ENCODE measurements at places on chromosomes 7 and 10. TPM values are rescaled to one million over a fixed set of nuclear protein-coding genes. Genes with fewer than 3 reads are reported as not detected.

DNA sequence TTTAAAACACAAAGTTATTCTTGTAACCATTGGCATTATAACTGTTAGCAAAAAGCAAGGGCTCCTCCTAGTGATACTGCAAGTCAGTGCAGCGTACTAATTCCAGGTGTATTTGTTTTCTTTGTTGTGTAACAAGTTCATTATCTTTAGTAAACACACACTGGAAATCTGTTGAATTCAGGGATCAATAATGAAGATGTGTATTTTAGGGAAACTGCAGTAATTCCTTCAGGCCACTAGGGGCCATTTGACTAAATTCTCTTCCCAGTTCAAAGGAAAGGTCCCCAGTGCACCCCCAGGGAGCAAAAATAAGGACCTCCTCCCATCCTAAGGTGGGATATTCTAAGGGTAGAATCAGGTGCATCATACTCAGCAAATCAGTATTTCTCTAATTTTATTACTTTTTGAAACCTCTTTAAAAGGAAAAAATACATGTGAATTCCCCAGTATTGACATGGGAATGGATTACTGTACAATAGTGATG lies 158.6 kb upstream of the LYZL1 start:
- H3K27ac ChIP-seq = no peak overlapping the region
- no peak overlapping the region for H3K4me3 ChIP-seq
- H3K36me3 ChIP-seq = no peaks in the 10 kb centered on the region

EEPD1 gene
- total RNA-seq = 0.61 TPM

MYL7 gene
- total RNA-seq = not detected

- peaks cover 3% of the 10 kb centered on the region for H3K27me3 ChIP-seq
- H3K4me3 ChIP-seq = no peak overlapping the region
- H3K27ac ChIP-seq = no peak overlapping the region
- no peaks in the 10 kb centered on the region for H3K4me1 ChIP-seq
- DNase-seq = no peak
Measured at GRCh38 chr10:116262678-116263077, 10.3 kb downstream of the GFRA1 start.

GRCh38 chr7:79515358-79515757 lies 61.9 kb upstream of the MAGI2 start:
- no peaks in the 10 kb centered on the region for H3K4me1 ChIP-seq
- H3K27me3 ChIP-seq = no peaks in the 10 kb centered on the region
- no peak overlapping the region for H3K4me3 ChIP-seq
- H3K36me3 ChIP-seq = no peaks in the 10 kb centered on the region

DNA sequence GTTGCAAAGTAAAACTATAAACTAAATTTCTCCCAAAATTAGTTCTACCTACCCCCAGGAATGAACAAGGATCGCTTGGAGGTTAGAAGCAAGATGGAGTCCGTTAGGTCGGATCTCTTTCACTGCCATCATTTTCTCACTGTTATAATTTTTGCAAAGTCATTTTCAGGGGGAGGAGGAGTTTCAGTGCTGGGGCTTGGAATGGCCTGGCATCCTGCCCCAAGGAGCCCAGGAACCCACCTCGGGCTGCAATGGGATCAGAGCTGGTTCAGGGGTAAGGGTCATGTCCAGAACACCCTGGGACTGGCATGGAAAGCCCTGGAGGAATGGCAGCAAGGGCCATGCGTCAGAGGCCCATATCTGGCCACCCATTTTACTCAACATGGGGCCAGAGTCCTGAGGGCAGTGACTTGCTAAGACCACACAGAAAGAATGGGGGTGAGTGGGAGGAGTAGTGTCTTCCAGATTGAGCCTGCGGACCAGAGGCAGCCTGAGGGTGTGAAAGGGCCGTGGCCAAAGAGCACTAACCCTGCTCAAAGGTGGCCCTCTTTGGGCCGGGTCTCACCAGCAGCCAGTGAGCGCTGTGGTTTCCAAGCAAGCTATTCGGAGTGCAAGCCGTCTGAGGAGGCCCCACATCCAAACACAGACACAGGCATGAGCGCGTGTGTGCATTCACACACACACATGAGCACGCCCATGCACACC lies 31.8 kb downstream of the GPRIN2 start:
- no peaks in the 10 kb centered on the region for H3K4me1 ChIP-seq
- no peaks in the 10 kb centered on the region for H3K27me3 ChIP-seq
- DNase-seq = no peak
- no peak overlapping the region for H3K4me3 ChIP-seq

NKX1-2 gene
- not detected for total RNA-seq

DYDC2 gene
- total RNA-seq = not detected

DNA sequence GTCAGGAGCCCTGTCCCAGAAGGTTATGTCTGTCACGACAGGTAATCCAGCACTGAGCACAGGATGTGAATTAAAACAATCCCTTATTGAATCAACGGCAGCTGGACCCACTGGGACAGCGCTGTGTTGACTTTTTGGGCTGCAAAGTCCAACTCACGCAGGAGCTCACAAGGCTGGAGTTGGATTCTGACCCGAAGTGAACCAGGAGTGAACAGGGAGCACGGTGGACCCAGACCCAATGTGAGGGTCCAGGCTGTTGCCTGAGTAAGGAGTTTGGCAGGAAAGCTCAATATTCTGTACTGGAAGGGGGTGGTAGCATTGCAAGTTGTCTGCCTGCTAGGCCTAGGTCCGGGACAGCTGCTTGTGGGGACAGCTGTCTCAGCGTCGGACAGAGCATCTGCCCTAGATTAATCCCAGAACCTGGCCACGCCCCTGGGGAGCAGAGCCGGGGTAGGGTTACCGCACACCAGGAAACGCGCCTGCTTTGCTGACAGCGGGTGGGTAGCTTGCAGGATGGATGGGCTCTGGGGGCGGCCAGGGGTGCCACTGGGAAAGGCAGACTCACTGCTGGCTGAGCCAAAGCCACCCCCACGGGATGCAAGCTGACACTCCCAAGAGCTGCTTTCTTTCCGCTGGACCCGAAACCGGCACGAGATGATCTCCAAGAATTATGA lies 24.0 kb downstream of the COL26A1 start:
- H3K4me1 ChIP-seq = peaks cover 5% of the 10 kb centered on the region
- H3K27ac ChIP-seq = no peak overlapping the region
- H3K4me3 ChIP-seq = no peak overlapping the region
- peaks cover 14% of the 10 kb centered on the region for H3K27me3 ChIP-seq

DNA sequence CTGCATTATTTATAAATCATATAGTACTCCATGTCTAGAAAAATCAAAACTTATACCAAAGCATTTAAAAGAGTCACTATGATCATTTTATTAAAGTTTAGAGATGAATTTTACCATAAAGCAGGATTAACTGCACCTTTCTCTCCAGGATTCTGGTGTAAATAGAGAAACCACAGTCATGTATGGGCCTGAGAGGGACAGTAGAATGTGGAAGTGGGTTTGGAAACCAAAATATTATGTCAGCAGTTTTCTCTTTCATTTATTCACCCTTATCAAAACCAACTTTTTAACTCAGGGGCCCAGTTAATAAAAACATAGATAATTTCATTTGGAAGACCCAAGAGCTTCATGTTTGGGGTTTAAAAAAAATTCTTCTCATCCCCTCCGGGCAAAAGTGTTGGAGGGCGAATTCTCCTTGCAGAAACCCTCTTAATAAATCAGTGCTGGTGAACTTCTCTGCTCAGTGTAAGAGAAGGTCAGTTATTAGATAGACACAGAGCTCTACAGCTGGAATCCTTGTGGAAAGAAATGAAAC lies 266.2 kb downstream of the CREB5 start:
- H3K4me1 ChIP-seq = no peaks in the 10 kb centered on the region
- H3K27ac ChIP-seq = no peak overlapping the region
- peaks cover 3% of the 10 kb centered on the region for H3K27me3 ChIP-seq
- DNase-seq = no peak
- no peak overlapping the region for H3K4me3 ChIP-seq

- no peaks in the 10 kb centered on the region for H3K36me3 ChIP-seq
- no peaks in the 10 kb centered on the region for H3K4me1 ChIP-seq
- DNase-seq = no peak
- H3K4me3 ChIP-seq = no peak overlapping the region
- H3K27me3 ChIP-seq = no peaks in the 10 kb centered on the region
Measured at GRCh38 chr7:95758187-95758586, 14.2 kb upstream of the DYNC1I1 start.

- no peak for DNase-seq
- no peaks in the 10 kb centered on the region for H3K27me3 ChIP-seq
- H3K4me3 ChIP-seq = no peak overlapping the region
- H3K4me1 ChIP-seq = peaks cover 33% of the 10 kb centered on the region
Measured at GRCh38 chr7:37109843-37110242, 338.8 kb downstream of the ELMO1 start.

ANXA8 gene
- not detected for total RNA-seq

EIF5AL1 gene
- 0.45 TPM for total RNA-seq

GRCh38 chr10:132967540-132967939 lies 25.2 kb upstream of the CFAP46 start:
- no peak overlapping the region for H3K4me3 ChIP-seq
- no peaks in the 10 kb centered on the region for H3K36me3 ChIP-seq
- peaks cover 8% of the 10 kb centered on the region for H3K4me1 ChIP-seq
- H3K27me3 ChIP-seq = peaks cover 39% of the 10 kb centered on the region
- DNase-seq = no peak
- H3K27ac ChIP-seq = no peak overlapping the region

ARHGAP22 gene
- not detected for total RNA-seq
